Effector memory CD4-positive, alpha-beta T cell (primary cell): ENCODE measurements at places on chromosomes 12 and 14.

- H3K27me3 ChIP-seq = no peaks in the 10 kb centered on the region
- H3K27ac ChIP-seq = no peak overlapping the region
- DNase-seq = no peak
- no peak overlapping the region for H3K4me3 ChIP-seq
- H3K36me3 ChIP-seq = no peaks in the 10 kb centered on the region
- no peaks in the 10 kb centered on the region for H3K4me1 ChIP-seq
Measured at GRCh38 chr12:124213666-124214347, 81.1 kb upstream of the RFLNA start.

- H3K27me3 ChIP-seq = no peaks in the 10 kb centered on the region
- peaks cover 6% of the 10 kb centered on the region for H3K4me1 ChIP-seq
- H3K27ac ChIP-seq = no peak overlapping the region
Measured at GRCh38 chr12:93894391-93895088, 217.4 kb downstream of the CRADD start.

DNA sequence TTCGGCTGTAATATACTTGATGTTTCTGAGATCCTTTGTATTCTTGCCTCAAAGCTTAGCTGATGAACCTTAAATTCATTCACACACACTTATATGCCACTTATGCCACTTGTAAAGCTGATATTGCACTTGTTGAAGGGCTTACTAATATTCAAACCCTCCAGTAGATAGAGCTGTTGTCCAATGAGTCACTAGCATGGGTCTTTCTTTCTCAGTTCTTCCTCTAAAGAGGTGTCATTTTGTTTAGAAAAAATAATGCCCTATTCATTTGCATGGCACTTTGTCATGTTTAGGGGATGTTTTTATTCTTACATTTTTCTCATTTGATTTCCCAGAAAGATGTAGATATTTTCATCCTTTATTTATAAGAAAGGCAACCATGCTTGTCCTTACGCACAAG is 56.4 kb downstream of the MON2 start:
- no peak for DNase-seq
- no peak overlapping the region for H3K4me3 ChIP-seq
- H3K27me3 ChIP-seq = no peaks in the 10 kb centered on the region

- no peaks in the 10 kb centered on the region for H3K36me3 ChIP-seq
- no peak overlapping the region for H3K27ac ChIP-seq
- H3K4me1 ChIP-seq = no peaks in the 10 kb centered on the region
- H3K27me3 ChIP-seq = peaks cover 10% of the 10 kb centered on the region
Measured at GRCh38 chr14:64841121-64841651, 38.5 kb downstream of the SPTB start.

- no peak for DNase-seq
- no peaks in the 10 kb centered on the region for H3K4me1 ChIP-seq
- no peaks in the 10 kb centered on the region for H3K36me3 ChIP-seq
- H3K27me3 ChIP-seq = no peaks in the 10 kb centered on the region
Measured at GRCh38 chr12:72141381-72141780, 130.8 kb upstream of the TRHDE start.

GRCh38 chr12:121816925-121817647 is 13.3 kb downstream of the SETD1B start:
- DNase-seq = no peak
- H3K4me1 ChIP-seq = peaks cover 16% of the 10 kb centered on the region
- H3K36me3 ChIP-seq = peaks cover 80% of the 10 kb centered on the region
- no peak overlapping the region for H3K27ac ChIP-seq

GRCh38 chr14:79573486-79573885 is 637.8 kb downstream of the DIO2 start:
- no peaks in the 10 kb centered on the region for H3K36me3 ChIP-seq
- no peak overlapping the region for H3K4me3 ChIP-seq
- H3K4me1 ChIP-seq = no peaks in the 10 kb centered on the region
- no peak overlapping the region for H3K27ac ChIP-seq

GRCh38 chr12:70507442-70507841 is 129.8 kb downstream of the PTPRB start:
- H3K4me3 ChIP-seq = no peak overlapping the region
- H3K27ac ChIP-seq = no peak overlapping the region
- no peaks in the 10 kb centered on the region for H3K4me1 ChIP-seq
- H3K27me3 ChIP-seq = no peaks in the 10 kb centered on the region
- H3K36me3 ChIP-seq = no peaks in the 10 kb centered on the region

DNA sequence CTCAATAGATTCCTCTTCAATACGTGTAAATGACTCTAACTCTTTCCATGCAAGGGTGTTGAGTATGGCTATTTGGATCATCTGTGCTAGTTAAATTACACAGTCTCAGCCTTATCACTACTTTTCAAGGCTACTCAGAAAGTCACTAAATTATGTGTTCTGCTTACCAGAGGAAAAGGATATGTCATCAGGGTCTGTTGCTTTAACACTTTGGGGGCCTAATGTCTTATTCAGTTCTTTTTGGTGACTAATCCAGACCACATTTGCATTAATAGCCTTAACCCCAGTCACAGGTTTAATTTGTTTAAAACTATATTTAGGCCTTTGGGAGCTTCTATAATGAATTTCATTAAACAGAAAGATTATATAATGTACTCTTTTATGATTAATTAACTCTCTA is 649.3 kb downstream of the RPS29 start:
- no peaks in the 10 kb centered on the region for H3K4me1 ChIP-seq
- no peak for DNase-seq

GRCh38 chr12:129496226-129496625 is 407.6 kb downstream of the TMEM132D start:
- H3K4me3 ChIP-seq = no peak overlapping the region
- H3K27ac ChIP-seq = no peak overlapping the region
- no peak for DNase-seq
- H3K27me3 ChIP-seq = no peaks in the 10 kb centered on the region
- no peaks in the 10 kb centered on the region for H3K4me1 ChIP-seq

DNA sequence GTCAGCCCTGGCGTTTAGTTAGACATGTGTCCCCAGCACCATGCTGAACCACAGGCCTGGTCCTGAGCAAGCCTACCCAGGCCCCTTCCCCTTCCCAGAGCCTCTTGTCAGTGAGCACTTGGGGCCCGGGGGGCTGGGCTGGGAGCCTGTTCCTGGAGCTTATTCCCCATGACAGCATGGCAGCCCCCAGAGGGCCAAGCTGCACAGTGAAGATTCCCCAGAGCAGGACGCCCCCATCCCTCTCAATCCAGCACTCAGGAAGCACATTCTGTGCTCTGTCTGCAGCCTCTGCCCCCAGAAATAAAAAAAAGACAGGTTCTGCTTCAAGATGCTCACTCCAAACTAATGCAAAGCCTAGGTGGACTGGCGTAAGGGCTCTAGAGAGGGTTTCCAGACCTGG is 117.3 kb downstream of the LGMN start:
- H3K27me3 ChIP-seq = no peaks in the 10 kb centered on the region
- H3K27ac ChIP-seq = no peak overlapping the region
- H3K4me1 ChIP-seq = no peaks in the 10 kb centered on the region

GRCh38 chr12:67358781-67359338 is 89.7 kb downstream of the CAND1 start:
- H3K36me3 ChIP-seq = no peaks in the 10 kb centered on the region
- H3K4me1 ChIP-seq = peaks cover 4% of the 10 kb centered on the region
- no peaks in the 10 kb centered on the region for H3K27me3 ChIP-seq
- no peak overlapping the region for H3K4me3 ChIP-seq

DNA sequence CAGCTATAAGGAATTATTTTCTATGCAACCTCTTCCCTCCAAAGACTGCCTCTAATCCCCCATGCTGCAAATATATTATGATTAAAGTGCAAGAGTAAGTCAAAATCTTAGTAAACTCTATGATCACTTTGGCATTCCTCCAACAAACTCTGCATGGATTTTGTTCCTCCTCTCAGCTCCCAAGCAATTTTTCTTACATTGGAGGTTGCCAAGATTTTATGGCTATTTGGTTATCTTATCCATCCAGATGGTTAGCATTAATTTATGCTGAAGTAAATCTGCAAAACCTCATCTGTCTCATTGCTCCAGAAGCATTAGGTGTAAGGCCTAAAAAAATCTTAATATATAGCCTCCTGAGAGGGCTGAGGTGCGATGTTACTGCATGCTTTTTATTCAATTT is 228.1 kb downstream of the CHST11 start:
- peaks cover 38% of the 10 kb centered on the region for H3K4me1 ChIP-seq
- H3K36me3 ChIP-seq = no peaks in the 10 kb centered on the region
- no peak overlapping the region for H3K4me3 ChIP-seq
- H3K27me3 ChIP-seq = no peaks in the 10 kb centered on the region

DNA sequence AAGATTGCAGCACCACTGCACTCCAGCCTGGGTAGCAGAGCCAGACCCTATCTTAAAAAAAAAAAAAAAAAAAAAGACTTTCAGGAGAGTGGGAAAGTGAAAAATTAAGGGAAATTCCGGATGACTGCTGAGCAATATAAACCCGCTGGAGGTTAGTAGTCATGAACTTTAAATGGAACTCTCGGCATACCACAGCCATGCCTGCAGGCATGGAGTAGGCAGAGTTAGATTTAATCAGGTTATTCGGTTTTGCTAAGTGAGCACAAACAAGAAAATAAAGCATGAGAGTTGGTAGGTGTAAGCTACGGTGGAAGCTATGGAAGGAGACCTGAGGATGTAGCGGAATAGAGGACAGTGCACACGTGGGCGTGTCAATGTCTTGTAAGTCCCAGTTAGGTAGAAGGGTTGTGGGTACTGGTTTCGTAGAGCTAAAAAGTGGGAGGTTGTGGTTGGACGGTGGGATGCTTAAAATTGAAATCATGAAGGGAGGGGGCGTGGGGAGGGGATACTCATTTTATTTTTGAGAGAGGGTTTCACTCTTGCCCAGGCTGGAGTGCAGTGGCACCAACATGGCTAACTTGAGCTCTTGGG is 11.8 kb upstream of the TUBA1C start:
- no peaks in the 10 kb centered on the region for H3K36me3 ChIP-seq
- H3K27ac ChIP-seq = no peak overlapping the region
- H3K4me1 ChIP-seq = no peaks in the 10 kb centered on the region
- DNase-seq = no peak

DNA sequence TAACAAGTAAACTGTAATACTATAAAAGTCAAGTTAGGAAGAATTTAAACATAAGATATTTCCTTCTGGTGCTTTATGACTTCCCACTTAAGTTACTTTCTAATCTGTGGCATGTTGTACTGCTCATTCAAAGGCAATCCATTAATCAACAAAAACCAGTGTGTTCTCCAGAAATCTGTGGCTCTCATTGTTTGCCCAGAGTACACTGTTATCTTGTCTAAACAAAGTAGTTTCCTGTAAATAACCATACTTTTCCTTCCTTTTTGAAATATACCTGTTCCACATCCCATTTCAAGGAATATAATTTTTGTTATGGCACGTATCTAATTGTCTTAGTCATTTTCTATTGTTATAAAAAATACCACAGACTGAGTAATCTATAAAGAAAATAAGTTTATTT is 184.1 kb downstream of the CCER1 start:
- no peaks in the 10 kb centered on the region for H3K36me3 ChIP-seq
- H3K27ac ChIP-seq = no peak overlapping the region
- no peaks in the 10 kb centered on the region for H3K4me1 ChIP-seq
- no peak for DNase-seq
- H3K27me3 ChIP-seq = no peaks in the 10 kb centered on the region
- no peak overlapping the region for H3K4me3 ChIP-seq

DNA sequence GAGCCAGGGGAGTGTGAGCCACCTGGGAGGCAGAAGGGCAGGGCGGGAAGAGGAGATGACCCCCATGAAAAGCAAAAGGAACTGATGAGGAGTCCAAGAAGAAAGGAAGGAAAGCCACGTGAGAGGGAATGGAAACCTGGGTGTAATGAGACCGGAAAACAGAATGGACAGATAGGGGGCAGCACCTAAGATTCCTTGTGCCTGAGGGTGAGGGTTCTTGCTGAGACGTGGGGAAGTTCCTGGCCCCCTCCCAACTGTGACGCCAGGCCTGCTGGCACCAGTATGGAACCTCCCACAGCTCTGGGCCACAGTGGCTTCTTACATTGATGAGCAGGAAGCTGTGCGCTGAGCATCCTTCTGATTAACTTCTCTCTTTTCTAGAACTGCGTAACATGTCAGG is 30.8 kb downstream of the TTC7B start:
- H3K4me3 ChIP-seq = no peak overlapping the region
- no peaks in the 10 kb centered on the region for H3K27me3 ChIP-seq
- H3K4me1 ChIP-seq = no peaks in the 10 kb centered on the region
- DNase-seq = no peak
- H3K36me3 ChIP-seq = no peaks in the 10 kb centered on the region
- no peak overlapping the region for H3K27ac ChIP-seq

GRCh38 chr12:71392521-71393145 is 47.0 kb upstream of the LGR5 start:
- no peak overlapping the region for H3K4me3 ChIP-seq
- no peak overlapping the region for H3K27ac ChIP-seq
- no peaks in the 10 kb centered on the region for H3K36me3 ChIP-seq
- DNase-seq = no peak
- H3K4me1 ChIP-seq = no peaks in the 10 kb centered on the region

GRCh38 chr12:40171501-40171900 is 53.3 kb upstream of the LRRK2 start:
- H3K4me3 ChIP-seq = no peak overlapping the region
- H3K36me3 ChIP-seq = no peaks in the 10 kb centered on the region
- no peak overlapping the region for H3K27ac ChIP-seq
- H3K27me3 ChIP-seq = no peaks in the 10 kb centered on the region
- DNase-seq = no peak

- DNase-seq = no peak
- H3K36me3 ChIP-seq = no peaks in the 10 kb centered on the region
- no peaks in the 10 kb centered on the region for H3K27me3 ChIP-seq
- peaks cover 16% of the 10 kb centered on the region for H3K4me1 ChIP-seq
- H3K4me3 ChIP-seq = no peak overlapping the region
Measured at GRCh38 chr14:39265033-39265432, 31.3 kb downstream of the MIA2 start.

GRCh38 chr14:54105898-54106297 is 149.3 kb upstream of the BMP4 start:
- no peaks in the 10 kb centered on the region for H3K36me3 ChIP-seq
- H3K27ac ChIP-seq = no peak overlapping the region
- H3K4me1 ChIP-seq = no peaks in the 10 kb centered on the region
- no peaks in the 10 kb centered on the region for H3K27me3 ChIP-seq
- DNase-seq = no peak
